ENCODE measurements at places on chromosomes 3 and 15.

GRCh38 chr3:125403789-125404188 is 28.7 kb upstream of the ZNF148 start:
- no peak for DNase-seq

DNA sequence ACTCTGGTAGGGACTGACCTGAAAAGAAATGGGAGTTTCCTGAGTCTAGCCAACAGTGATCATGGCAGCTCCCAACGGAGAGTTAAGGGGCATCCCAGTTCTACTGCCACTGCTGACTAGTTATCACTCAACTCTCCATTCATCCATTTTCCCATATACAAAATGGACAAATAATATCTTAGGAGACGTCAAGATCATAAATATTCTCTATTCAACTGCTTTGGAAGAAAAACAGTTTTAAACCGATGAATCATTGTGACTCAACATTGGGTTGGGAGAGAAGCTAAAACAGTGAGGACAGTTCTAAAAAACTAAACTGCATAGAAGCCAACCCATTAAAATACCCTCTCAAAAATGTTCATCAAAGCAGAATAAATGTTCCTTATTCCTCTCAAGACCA is 57.6 kb upstream of the CHRM5 start:
- no peak for DNase-seq

- DNase-seq: no peak
These were observed 108.3 kb upstream of the FRMD4B start for GRCh38 chr3:69494185-69494584.

- DNase-seq: no peak
These were observed 35.3 kb downstream of the CAPN7 start for GRCh38 chr3:15241341-15241740.

DNA sequence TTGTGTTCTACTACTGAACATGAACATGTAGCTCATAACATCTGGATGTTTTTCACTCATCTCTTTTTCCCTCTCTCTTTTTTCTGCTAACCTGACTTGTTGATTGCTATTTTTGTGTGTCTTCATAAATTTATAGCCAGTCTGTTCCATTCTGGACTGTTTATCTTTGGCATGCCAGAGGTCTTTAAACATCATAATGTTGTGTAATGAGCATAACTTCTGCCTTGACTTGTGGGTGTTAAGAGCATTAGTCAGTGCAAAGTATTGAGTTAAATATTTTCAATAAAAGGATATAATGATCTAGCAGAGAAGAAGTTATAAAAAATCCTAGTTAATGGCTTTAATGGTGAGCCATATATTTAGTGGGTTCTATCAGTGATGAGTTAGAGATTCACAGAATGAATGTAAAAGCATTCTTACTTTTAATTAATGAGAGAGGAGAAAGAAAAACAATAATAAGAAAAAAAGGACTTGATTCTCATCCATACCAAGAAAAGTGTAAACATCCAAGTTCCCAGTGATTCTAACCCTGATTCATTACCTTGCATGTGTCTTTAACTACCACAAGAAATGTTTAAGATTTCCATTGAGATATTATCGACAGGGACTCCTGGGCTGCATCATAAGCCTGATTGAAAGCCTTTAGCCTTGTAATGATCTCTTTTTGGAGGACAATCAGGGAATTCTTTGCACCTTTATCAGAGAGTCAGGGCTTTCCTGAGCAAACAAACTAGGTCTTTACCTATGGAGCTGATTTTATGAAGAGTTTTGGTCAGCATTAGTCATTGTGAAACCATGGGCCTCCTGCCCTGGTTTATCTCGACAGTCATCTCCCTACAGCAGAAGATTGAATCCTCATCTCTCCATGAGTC is 22.9 kb downstream of the MITF start:
- no peak for DNase-seq

DNA sequence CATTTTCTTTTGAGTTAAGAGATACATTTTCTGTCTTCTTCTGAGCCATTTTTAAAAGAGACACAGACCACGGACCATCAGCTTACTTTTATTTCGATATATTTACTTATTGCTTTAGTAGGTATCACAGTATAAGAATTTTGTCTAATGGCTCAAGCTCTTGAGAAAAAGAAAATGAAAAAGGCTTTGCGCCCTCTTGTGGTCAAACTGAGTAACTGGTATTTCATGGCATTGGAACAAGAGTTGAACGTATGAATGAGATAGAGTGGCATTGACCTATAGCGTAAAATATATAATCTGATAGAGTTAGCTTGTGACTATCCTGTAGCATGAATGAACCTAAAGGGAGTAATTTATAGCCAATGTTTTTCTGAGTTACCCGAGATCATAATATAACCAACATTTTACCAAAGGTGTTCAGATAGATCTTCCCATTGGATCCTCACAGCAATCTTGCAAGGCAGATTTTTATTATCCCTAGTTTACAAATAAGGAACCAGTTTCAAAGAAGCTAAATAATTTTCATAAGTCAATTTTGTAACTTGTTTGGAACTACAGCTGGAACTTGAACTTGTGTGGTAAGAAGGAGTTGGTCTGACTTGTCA is 154.6 kb downstream of the POLR2M start:
- DNase-seq: no peak

- no peak for DNase-seq
These were observed 18.9 kb upstream of the COPG1 start for GRCh38 chr3:129230311-129231019.

GRCh38 chr3:119357190-119357589 is 63.0 kb downstream of the ARHGAP31 start:
- DNase-seq: no peak

DNA sequence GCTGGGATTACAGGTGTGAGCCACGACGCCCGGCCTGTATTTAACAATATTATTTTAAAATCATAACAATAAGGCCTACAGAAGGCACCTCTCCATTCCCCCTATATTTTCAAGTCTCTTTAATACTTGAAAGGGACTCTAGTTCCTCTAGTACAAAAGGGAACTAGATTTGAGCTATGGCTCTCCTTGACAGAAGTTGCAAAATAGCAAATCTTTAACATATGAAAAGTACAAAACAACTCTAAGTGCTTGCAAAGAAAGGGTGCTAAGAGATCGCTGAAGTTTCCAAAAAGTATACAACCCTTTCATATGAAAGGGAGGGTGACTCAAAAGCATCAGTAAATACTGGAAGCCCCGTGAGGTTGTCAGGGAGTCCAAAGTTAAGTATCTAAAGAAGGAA is 23.8 kb downstream of the AP3S2 start:
- no peak for DNase-seq

DNA sequence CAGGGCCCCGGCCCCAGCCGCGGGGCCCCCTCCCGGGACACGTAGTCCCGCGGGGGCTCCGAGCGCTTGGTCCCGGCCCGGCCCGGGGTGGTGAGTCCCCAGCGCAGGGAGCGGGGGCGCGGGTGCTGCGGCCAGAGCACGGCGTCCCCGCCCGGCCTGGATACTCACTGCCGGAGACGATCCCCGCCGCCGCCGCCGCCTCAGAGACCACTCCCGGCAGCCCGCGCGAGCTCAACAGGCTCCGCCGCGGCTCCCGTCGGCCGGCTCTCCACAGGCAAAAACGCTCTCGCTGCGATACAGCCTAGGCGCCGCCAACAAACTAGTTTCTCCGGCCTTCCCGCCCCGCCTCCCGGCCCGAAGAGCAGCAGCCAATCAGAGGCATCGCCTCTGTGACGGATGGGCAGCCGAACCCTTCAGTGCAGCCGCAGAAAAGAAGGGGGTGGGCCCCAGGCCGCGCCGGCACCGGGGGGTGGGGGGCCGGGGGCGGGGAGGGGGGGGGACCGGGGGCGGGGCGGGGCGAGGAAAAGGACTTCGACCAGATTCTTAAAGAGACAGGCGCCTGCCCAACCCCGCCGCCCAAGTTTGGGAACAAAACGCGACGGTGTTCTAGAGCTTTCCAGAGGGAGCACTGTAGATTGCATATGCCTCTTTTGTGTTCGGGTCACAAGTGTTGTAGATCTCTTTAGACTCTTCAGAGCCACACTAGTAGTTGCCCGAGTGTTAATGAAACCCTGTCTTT is at the start of gene KLHL25:
KLHL25 (minus strand) TSS at position 328 of the 739 bp plus-strand sequence. CDS start 25,115 bp downstream, outside the sequence.
- peak; percentile 92 for DNase-seq

- no peak for DNase-seq
These were observed 141.2 kb upstream of the SLCO3A1 start for GRCh38 chr15:91712286-91712685.

GRCh38 chr15:31235311-31236183 is 91.1 kb upstream of the KLF13 start:
- no peak for DNase-seq

GRCh38 chr15:96462768-96463750 is 132.6 kb downstream of the NR2F2 start:
- DNase-seq: no peak

- no peak for DNase-seq
These were observed 33.0 kb downstream of the CCDC12 start for GRCh38 chr3:46943237-46944187.

GRCh38 chr3:112643621-112644240 is 2.8 kb upstream of the CCDC80 start:
- no peak for DNase-seq

- no peak for DNase-seq
These were observed 295.7 kb upstream of the LMCD1 start for GRCh38 chr3:8205881-8206280.

- DNase-seq: no peak
These were observed 78.0 kb downstream of the CPN2 start for GRCh38 chr3:194272861-194273742.

DNA sequence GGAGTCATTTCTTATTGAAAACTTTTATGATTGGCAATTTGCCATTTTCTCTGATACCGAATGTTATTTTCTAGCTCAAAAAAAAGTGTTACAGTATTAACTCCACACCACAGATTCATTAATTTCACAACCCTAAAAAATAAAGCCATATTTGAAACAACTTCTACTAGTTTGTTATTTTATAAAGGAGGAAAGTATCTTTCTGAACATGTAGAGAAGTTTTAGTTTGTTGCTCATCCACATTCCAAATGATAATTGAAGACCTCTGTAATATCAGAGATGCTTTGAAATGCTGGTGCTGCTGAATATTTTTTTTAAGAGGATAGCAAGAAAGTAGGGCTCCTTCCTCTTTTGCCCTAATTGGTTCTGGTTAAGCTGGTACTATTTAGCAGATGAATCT is 1.9 kb downstream of the VGLL3 start:
- no peak for DNase-seq

- no peak for DNase-seq
These were observed 299.3 kb downstream of the SHQ1 start for GRCh38 chr3:72548981-72549380.

- DNase-seq: no peak
These were observed 156.0 kb downstream of the NAALADL2 start for GRCh38 chr3:175015056-175015635.

GRCh38 chr3:170144437-170144843 is 37.1 kb downstream of the PHC3 start:
- no peak for DNase-seq

DNA sequence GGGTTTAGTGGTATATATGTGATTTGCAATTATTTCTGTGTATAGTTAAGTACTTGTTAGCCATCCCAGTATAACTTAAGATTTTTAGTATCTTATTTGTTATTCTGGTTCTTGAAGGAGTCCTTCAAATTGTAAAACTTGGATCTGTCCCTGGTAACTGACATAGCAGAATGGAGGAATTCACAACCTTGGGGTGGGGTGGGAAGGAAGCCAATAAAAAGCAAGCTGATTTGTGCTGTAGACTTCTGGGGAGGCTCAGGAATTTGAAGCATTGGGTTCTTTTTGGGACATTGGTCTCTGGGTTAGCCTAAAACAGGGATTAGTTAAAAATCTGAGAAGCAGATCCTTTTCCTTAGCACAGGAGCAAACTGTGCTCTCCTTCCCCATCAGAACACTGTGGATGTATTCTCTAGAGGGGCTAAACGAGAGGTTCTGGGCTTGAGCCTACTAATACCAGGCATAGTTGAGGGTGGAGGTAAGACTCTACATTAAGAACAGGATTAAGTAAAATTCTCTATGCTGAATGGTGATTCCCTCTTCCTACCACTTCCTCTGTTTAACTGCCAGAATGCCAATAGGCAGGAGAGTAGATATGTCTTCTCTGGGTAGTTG is 42.2 kb downstream of the GMPS start:
- no peak for DNase-seq

DNA sequence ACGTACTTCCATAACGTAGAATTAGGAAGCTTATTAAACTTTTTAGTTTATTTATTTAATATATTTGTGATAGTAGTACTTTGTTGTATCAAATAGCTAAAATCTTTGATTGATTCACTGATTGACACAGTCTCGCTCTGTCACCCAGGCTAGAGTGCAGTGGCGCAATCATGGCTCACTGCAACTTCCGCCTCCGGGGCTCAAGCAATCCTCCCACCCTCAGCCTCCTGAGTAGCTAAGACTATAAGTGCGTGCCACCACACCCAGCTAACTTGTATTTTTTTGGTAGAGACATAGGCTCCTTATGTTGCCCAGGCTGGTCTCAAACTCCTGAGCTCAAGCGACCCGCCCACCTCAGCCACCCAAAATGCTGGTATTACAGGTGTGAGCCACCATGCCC is 5.7 kb downstream of the APH1B start:
- DNase-seq: no peak

GRCh38 chr3:8752832-8753231 is 16.6 kb downstream of the OXTR start:
- no peak for DNase-seq

GRCh38 chr3:50375258-50375931 is 16.1 kb upstream of the TMEM115 start:
- no peak for DNase-seq

GRCh38 chr15:36090286-36090946 is 489.0 kb upstream of the CDIN1 start:
- DNase-seq: no peak

DNA sequence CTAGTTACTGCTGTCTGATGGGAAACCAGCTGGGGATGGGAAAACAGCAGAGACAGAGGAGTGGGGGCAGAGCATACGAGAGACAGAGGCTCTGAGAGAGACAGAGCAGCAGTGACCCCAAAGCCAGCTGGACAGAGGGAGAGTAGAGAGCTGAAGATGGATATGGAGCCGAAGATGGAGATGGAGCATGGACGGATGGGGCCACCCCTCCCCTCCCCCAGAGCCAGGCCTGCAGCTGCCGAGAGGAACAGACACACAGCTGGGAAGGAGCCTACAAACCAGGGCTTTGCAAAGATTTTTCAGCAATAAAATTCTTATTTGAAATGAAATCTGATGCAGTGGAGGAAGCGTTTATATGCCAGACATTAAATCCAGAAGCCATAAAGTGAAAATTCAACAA is 167.6 kb upstream of the LINGO1 start:
- no peak for DNase-seq

GRCh38 chr3:189103208-189103607 is 68.6 kb upstream of the TPRG1 start:
- no peak for DNase-seq

GRCh38 chr3:183252973-183253527 is at the start of gene B3GNT5:
Gene B3GNT5 (plus strand): TSS chr3:183253253. CDS start chr3:183269799, 16,546 bp downstream.
- no peak for DNase-seq

- DNase-seq: no peak
These were observed 14.2 kb downstream of the THRB start for GRCh38 chr3:24480497-24480896.

- DNase-seq: no peak
These were observed 36.0 kb downstream of the GNB5 start for GRCh38 chr15:52154896-52155865.

GRCh38 chr3:143855183-143855582 is 6.9 kb upstream of the SLC9A9 start:
- DNase-seq: no peak
